RPMI8226 (cell line): ENCODE measurements at places on chromosomes 3 and 15.

DNA sequence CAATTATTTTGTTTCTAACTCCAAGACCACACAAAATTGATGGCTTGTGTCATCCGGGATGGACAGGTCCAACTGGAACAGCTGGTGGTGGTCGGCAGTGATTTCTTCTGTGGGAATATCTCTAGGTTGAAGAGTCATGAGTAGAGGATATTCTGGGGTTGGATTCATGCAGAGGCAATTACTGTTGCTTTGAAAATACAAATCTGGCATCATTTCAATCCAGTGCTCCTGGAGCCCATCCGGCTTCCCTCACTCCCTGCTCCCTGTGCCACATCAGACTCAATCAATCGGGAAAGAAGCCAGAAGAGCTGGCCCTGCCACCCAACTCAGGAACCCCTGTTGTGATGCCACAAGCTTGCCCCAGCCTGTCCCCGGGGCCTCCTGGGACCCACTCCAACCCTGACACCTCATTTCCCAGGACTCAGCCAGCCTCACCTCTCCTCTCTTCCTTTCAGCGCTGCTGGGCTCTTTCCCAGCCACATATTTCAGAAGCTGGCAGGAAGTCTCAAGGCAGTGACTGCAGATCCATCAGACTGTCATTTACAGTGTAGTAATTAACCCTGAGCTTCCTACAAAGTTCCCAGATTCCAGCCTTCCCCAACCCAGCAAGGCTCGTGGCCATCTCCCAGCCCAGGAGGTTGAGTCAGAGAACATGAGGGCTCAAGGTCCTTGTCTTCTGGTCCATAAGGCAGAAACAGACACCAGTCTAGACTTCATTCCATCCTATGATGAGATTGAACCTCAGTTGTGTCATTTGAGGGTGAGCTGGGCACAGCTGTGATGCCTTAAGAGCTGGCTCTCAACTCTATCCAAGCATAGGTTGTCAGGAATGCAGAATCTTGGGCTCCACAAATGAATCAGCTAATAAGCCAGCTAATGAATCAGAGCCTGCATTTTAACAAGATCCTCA lies 114.0 kb downstream of the FAM174B start:
- DNase-seq: no peak

DNA sequence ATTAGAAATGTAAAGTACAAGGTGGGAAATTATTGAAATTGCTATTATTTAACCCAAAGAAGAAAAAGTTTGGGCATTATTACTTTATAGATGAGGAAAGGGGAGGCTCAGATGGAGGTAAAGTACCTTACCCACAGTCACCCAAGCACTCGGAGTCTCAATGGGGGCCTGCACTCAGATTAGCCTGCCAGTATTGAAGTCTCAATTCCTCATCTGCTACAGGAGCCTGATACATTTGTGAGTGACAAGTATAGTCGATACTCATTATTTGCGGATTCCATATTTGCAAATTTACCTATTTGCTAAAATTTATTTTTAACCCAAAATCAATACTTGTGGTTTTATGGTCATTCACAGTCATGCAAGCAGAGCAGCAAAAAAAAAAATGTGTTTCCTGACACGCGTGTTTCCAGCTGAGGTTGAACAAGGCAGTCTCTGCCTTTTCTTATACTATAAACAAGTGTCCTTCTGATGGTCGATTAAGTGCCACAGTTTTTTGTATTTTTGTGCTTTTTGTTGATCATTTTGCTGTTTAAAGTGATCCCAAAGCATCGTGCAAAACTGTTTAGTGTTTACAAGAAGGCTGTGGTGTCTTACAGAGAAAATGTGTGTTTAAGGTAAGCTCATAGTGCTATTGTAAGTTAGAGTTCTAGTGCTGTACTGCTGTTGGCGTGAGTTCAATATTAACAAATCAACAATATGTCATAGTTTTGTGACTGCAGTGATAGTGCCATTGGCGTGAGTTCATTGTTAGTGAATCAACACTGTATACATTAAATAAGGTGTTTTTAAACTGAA lies 48.0 kb downstream of the ARHGEF26 start:
- DNase-seq: no peak

GRCh38 chr3:197125636-197126035 lies 96.0 kb upstream of the MELTF start:
- no peak for DNase-seq

DNA sequence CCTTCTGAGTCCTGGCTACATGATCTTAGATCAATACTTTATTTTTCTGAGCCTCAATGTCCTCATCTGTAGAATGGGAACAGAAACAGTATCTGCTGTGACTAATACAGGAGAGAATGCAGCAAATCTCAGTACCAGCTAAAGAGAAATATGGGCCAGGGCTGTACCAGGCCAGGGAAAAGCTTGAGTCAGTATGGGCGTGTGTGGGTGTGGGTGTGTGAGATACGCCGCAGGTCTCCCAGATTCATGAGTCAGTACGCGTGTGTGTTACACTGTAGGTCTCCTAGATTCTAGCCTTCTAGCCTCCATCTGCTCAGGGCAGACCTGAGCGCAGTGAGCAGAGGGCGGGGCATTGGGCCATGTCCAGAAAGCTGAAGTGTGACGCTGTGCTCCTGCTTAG lies 15.2 kb downstream of the GNAI2 start:
- DNase-seq: no peak
